ENCODE measurements at places on chromosomes 7 and 10.

DNA sequence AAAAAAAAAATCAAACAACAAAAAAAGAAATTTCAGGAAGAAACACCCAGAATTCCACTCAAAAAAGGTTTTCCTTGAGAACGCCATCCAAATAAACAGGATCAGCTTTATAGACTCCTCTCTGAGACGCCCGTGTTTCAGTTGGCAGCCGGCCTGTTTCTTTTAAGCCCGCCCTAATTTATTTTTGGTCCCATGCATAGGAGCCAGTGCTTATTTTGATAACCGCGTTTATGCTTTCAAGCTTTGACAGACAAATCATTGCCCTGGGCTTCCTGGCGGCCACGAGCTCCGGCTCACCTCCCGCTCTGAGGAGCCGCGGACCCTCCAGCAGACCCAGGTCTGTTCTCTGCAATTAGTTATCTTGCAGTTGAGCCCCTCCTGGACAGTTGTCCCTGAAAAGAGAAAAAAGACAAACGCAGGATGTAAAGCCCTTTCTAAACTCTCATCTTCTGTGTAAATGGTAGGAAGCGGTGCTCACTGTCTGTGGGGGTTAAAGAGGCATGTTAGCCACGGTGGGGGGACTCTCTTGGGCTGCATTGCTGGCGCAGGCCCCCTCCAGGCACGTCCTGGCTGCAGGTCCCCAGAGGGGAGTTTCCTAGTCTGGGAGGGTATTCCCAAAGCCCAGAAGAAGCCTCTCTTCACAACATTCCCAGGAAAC is 22.2 kb upstream of the UNCX start:
- no peak for DNase-seq

DNA sequence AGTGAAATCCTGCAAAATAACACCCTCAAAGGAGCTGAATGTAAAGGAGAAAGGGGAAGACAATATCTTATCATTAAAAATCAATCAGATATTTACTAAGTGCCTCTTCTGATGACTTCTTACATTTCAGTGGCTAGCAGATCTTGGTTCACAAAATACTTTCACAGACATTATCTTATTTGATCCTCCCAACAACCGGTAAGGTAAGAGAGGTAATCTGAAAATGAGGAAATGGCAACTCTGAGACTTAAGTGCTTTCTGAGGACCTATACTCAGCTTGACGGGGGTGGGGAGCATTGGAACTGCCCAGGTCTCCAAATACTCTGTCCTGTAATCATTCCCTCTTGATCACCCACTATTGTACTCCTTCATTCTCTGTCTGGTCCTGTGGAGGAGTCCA is 144.6 kb upstream of the MKLN1 start:
- no peak for DNase-seq

- DNase-seq, result no peak
These were observed 64.0 kb downstream of the MTPAP start for GRCh38 chr10:30284865-30285594.

DNA sequence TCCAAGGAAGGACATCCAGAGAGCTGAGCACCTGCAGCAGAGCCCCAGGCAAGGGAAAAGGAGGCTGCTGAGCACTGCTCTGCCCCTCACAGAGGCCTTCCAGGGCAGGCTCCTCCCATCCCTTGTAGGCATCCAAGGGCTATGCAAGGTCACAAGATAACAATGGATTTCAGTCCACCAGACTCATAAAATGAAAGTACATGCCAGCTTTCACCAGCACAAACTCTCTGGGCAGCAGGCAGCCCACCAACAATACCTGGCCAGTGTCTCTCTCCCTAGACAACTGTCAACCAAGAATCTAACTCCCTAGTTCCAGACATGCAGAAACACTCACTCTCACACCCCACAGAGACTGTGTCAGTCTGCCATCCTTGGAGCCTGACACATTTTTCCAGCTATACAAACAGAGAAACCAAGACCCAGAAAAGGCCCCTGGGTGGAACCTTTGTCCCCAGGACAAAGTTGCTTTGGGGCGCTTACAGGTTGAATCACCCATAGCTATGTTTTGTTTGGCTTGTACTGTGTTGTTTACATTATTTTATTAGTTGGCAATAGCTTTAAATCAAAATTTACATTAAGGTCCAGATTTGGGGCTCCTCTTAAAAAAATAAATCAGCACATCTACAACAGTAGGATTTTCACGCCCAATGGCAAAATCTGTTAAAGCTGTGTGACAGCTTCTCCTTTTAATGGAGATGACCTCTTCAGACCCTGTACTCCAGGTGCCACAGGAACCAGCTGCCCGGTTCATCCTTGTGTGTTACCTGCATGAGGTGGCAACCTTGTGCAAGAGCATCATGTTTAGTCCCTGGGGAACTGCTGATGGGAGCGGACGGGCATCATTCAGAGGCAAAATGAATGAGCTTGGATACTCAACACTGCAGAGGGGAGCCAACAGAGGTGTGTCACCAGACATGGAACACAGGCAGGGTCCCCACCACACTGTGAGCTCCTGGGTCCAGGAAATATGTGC is 5.2 kb downstream of the GRID1 start:
- no peak for DNase-seq

GRCh38 chr7:30920584-30921539 is 9.2 kb downstream of the AQP1 start:
- no peak for DNase-seq

DNA sequence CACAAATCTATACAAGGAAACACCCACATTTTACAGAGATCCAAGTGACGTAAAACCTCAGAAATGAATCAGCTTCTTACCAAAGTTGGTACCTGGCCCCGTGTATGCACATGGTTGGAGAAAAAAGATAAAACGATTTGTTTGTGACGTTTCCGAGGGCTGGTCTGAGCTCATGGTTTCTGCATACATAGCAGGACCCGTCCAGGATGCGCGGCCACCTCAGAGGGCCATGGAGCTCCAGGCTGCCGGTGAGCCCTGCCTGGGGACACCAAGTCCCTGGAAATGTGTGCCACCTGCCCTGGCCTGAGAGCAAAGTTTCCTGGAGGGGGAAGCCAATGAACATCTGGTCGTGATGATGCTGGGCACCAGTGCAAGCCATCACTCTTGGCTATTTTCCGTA is 402.6 kb upstream of the MKI67 start:
- DNase-seq, result no peak

GRCh38 chr10:14588084-14588937 is 186.4 kb downstream of the FAM107B start:
- peak; percentile 86 for DNase-seq

- no peak for DNase-seq
These were observed 20.3 kb downstream of the NACAD start for GRCh38 chr7:45068236-45069023.

DNA sequence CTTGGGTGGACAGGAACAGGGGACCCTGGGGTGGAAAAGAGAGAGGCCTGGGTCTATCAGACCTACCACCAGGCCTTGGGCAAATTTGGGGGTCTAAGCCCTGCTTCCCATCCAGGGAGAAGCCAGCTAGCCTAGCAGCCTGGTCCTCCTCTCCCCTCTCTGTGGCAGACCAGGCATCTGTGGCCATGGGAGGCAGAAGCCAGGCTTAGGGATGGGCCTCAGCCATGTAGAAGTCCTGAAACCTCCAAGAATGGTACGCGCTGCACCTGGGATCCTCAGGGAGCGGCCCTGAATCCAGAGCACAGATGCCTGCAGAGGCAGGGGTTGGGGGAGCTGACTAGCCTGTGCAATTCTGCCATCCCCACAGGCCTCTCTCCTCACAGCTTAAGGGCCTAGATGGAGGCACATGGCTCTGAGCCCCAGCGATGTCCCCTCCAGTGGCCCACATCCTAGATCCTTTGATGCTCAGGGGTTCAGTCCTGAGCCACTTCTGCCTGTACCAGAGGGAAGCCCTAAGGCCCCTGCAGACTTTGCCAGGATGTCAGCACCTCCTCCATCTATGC is 21.2 kb downstream of the GRID1 start:
- DNase-seq, result no peak

DNA sequence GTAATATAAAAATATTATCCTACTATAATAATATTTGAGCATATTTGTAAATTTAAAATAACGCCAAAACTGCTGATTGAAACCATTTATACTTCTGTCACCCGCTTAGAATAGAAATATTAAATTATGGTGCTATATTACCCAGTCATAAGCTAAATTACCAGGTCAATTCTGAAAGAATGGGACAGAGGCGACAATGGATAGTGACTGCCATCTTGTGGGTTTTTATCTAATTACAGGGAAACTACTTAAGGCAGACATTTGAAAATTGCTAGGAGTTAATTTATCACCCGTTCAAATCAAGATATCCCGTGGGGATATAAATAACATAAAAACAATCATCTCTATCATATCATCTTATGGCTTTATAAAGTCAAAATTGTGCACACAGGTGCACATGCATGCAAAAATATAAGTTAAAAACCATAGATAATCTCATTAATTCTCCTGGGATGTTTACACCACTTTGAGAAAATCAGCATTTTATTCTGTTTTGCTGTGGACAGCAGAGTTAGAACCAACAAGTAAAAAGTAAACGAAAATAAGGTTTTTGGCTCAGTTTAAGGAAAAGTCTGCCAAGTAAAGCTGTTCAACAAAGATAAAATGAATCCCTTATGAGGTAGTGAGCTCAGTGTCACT is 41.3 kb upstream of the HPSE2 start:
- no peak for DNase-seq

Data from fibroblast of skin of left biceps (primary cell).